Eye (tissue), 1 donor: ENCODE measurements at places on chromosomes 12 and 14.
A peak's percentile ranks its signal among the peaks of the same experiment; 100 is the strongest.

GRCh38 chr14:67957946-67958345 is 138.4 kb downstream of the RAD51B start:
- DNase-seq, result no peak

DNA sequence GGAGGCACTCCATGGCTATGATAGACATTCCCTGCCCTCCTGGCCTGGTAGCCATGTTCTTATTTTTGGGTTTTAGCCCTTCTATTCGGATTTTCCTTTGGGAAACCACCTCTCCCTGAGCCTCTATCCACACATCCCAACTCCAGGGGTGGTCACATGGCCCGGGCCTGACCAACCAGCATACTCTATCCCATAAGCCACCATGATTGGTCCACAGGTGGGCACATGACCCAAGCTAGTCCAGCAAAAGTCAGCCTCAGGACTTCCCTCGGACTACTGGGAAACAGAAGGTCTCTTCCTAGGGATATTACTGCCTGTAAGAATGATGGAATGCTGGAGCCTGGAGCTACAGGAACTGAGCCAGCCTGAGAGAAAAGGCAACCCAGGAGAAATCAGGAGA is 12.5 kb downstream of the PRIMA1 start:
- no peak for DNase-seq

- peak; percentile 9 for DNase-seq
Measured at GRCh38 chr12:92503029-92503931, 199.5 kb upstream of the PLEKHG7 start.

DNA sequence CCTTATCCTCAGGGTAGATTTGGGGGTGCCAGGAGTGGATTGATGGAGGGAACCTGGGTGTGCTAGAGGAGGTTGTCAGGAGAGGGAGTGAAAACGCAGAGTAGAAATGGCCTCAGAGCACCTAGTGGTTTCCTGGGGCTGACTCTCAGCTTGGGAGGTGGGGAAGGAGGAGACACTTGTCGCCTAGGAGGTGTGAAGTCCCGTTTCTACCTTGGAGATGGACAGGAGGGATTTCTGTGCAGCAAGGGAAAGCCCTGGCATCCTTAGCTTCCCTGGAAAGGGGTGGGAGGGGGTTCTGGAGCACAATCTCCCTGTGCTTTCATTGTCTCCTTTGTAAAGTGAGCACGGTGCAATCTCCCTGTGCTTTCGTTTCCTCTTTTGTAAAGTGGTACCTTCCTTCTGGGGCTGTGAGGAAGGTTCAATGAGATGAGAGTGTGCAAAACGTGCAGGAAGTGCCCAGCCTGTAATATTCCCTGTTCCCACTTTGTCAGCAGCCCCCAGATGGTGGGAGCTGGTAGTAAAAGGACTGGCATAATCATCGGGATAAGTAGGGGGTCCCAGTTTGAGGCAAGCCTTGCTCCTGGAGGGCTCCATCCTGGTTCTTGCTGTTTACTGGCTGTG is 1.6 kb downstream of the OAS3 start:
- DNase-seq, result no peak

DNA sequence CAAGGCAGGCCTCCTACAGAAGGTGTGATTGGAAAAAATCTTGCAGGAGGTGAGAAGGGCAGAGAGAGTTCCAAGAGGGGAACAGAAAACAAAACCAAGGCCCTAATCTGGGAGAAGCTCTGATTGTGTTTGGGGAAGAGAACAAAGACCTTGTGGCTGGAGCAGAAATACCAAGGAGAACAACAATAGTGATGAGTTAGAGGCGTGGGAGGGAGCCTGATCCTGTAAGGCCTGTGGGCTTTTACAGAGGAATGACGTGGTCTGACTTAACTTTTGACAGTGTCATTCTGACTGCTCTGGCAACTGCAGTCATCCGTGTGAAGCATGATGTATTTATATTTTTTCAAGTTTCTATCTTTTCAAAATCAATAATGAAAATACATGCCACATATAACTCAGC is 200.6 kb downstream of the ANO4 start:
- no peak for DNase-seq

DNA sequence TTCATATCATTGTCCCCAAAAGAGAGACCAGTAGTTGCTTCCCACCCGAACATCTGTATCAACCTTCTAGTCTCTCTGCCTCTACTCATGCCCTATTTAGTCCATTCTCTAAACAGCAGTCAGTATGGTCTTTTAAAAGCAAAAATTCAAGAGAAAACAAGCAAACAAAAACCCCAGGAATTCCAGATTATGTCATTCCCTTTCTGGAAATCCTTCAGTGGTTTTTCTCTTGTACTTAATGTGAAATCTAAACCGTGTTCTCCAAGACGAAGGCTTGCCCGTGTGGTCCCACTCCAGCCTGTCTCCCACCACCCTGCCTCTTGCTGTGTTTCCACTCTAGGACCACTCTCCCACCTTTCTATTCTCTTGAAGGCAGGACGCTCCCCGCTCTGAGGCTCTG is 90.8 kb downstream of the TMEM30B start:
- no peak for DNase-seq

GRCh38 chr12:31853520-31853919 is 105.7 kb upstream of the RESF1 start:
- DNase-seq, result no peak

- no peak for DNase-seq
Measured at GRCh38 chr14:99724939-99725773, 41.1 kb downstream of the CYP46A1 start.

DNA sequence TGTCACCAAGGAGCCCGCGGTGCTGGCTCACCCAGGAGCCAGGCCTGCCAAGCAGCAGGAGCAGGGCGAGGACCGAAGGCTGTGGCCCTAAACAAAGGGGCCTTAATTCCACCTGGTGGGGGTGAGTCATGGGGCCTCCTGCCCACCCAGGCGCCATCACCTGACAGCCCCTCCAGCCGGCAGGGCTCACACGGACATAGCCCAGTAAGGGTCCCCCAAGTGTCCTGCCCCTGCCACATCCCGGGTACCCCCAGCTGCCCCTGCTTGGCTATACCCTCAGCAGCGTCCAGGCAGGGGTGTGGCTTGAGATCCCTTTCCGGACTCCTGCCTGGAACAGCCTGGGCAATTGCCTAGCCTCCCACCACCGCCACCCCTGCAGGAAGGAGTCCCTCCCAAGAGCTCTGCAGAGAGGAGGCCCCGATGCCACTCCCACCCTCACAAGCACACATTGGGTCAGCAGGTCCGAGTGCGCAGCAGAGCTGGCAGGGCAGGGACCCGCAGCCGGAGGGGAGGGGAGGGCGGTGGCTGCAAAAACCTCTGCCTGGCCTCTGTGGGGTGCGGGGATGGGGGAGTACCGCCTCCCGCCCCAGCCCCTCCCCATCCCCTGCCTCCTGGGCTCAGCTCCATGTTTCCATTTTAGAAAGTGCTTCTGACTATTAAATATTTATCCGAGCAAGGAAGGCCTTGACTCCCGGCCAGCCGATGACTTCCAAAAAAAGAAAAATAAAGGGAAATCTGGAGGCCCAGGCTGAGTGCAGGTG is 4.6 kb downstream of the AHNAK2 start:
- DNase-seq, result peak; percentile 68

- no peak for DNase-seq
Measured at GRCh38 chr14:25488961-25489360, 439.0 kb upstream of the STXBP6 start.

GRCh38 chr14:101875727-101876554 is 88.4 kb upstream of the DYNC1H1 start:
- peak; percentile 42 for DNase-seq

DNA sequence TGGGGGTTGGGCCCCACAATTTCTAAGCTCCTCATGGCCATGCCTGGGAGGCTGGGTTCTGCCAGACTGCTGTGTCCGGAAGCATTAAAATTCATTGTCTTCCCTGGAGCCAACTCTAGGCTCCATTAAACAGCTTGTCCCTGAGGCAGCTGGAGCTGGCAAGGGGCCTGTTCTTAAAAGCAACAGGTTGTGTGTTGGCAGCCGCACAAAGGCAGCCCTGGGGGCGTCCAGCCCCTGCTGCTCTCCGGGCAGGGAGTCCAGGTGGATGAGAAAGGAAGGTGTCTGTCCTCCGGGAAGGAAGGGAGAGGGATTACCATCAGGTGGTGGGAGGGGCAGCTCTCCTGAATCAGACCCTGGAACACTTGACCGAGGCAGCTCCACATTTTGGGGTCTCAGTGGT is 98.9 kb downstream of the CHST11 start:
- no peak for DNase-seq

DNA sequence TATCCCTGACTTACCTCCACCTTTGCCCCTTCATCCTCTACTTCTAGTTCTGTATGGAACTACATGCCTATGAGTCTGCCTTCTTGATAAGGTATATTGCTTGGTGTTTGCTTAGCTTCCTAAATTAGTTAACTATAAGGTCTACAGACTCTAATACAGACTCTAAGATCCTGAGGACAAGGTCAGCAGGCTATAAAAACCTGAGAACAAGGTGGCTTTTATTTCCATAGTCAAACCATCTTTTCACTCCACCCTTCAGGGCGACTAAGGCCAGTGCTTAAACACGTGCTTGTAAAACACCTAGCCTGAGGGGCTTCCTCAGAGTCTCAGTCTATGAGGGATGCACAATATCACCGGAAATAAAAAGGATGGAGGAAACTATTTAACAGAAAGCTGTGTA is 36.1 kb upstream of the COL2A1 start:
- no peak for DNase-seq

GRCh38 chr12:2540535-2540941 is 254.2 kb upstream of the FKBP4 start:
- DNase-seq, result peak; percentile 67

- DNase-seq, result no peak
Measured at GRCh38 chr12:68745376-68745903, 536 bp upstream of the SLC35E3 start.

- peak; percentile 41 for DNase-seq
Measured at GRCh38 chr12:47307680-47308399, 228.1 kb upstream of the AMIGO2 start.

- no peak for DNase-seq
Measured at GRCh38 chr12:57456737-57457490, 1.8 kb downstream of the INHBE start.

DNA sequence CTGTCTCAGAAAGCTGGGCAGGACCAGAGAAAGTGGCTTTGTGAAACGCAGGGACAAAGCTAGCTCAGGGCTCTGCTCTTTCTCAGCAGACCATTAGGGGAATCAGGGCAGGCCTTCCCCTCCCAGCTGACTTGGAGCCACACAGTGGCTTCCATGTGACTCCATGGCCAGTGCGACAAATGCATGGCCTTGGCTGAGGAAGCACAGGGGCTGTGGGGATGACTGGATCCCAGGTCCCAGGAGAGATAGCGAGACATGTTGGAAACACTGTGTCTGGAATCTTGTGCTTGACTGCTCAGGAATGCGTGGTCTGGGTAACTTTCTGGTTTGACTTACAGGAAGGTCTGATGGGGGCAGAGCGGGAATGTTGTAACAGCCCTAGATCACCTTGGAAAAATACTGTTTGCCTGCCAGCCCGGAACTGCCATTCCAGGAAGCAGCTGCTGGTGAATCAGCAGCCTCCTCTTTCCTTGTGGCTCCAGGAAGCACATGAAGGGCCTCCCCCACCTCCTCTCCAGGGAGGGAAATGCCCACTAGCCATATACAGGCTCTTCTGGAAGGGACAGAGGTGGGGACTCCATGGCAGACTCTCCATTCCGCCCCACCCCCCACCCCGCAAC is 133.5 kb upstream of the HIF1A start:
- DNase-seq, result peak; percentile 73

DNA sequence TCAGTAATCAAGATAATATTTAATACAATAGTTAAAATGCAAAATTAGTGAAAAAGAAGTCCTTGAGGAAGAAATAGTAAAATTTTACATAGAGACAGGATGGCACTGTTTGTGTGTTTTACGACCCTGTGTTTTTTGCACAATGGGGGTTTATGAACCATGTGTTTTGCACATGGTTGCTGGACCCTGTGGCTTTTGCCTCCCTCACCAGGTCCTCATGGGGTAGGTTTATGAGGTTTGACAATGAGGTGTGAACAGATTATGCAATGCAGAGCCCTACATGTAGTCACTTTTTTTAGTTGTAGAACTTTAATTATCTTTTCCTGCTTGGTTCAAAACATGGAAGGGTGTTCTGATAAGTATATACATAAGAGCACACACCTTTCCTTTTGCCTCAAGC is 366.3 kb upstream of the FAR2 start:
- no peak for DNase-seq

DNA sequence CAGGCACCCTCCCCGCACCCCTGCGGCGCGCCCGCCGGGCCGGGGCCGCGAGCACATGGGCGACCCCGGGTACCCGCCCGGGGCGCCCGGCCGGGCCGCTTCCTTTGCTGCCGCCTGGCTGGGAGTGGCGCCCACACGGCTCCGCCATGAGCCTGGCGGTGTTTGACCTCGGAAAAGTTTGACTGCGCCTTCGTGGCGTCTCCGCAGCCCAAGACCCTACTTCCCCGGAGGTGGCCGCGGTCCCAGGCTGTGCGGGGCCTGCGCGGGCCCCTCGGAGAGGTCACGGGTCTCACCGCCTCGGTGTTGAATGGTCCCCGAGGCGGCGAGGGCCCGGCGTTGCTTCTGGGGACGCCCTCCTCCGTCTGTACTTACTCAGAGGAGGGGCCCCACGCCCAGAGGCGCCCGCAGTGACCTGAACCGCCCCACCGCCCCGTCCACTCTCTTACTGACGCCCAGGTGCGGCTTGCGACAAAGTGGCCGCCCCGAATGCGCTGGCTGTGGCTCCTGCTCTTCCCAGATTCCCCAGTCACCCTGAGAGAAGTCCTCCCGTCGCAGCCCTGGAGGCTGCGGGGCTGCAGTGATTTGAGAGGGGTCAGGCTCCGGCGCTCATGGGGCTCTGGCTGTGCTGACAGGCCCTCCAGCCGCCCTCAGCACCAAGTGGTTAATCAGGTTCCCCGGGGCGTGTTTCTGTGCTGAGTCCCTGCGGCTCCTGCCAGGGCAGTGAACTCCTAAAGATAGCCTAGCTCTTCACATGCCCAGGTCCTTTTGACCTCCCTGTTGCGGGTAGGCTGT is 5.8 kb downstream of the KMT5A start:
- peak; percentile 48 for DNase-seq

DNA sequence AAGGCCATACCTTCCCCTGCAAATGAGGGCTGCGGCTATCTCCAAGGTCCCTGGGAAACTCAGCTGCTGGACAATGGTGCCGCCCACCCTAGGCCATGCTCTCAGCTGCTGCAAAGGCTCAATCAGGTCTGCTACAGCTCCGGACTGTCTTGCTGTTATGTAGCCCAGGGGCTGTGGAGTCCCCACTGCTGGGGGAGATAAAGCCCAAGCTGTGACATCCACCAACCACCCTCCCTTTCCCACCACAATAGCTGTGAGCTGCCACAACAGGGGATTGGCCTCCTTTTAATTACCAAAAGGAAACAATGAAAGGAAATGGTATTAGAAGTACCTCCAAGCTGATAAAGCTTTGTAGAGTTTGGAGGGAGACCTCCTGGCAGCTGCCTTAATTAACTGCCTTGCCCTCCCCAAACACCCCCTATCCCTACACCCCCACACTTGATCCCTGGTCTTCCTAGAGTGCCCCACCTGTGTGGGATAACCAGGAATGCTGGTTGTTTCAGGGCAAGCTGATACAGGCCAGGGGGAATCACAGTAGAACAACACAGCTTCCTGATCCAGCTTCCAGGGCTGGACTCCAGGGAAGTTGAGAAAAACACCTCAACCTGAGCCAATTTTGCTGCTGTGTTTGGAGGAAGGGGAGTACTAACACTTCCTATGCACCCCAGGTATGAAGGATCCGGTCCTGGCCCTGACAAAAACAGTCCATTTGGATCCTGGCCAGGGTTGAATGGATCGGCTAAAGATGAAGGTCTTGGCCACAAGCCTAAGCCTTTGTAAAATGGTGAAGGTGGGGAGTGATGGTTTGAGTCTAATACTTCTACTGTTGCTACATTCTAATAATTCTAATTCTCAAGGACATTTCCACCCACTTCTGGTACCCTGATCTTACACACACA is at the start of gene VWF:
Gene VWF, minus strand, starts transcription at position 260 of the 899 bp plus-strand sequence. CDS start 1,474 bp downstream, outside the sequence.
- peak; percentile 14 for DNase-seq

GRCh38 chr14:80216818-80217217 is 5.5 kb upstream of the DIO2 start:
- no peak for DNase-seq
